Activated CD4-positive, alpha-beta T cell treated with anti-CD3 and anti-CD28 coated beads for 48 hours (primary cell): ENCODE measurements at places on chromosomes 2 and 18.

DNA sequence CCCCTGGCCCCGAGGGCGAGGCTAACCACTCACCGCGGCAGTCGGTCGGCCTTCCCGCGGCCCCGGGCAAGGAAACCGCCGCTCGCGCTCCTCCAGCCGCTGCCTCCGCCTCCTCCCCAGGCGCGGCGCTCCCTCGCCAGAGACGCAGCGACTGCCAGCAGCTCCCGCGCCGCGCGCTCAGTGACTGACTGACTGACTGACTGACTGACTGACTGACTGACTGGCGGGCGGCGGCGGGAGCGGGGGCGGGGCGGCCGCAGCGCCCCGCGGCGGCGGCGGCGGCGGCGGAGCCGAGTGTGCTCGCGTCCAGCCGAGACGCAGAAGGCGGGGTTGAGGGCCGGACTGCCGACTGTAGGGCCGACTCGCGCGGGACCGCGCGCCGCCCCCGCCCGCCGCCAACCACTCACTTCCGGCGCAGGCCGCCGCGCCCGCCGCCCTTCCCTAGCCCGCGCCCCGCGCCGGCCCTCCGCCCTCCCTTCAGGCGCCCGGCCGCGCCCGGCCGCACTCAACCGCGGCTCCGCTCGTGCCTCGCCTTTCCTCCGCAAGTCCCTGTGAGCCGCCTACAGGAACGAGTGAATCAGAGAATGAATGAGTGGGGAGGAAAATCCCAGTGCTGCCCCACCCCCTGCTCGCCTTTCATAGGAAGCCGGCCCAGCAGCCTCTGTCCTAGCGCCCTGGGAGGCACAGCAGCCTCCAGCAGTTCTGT lies at the start of gene RAPH1:
TSS of gene RAPH1 (minus strand) at position 224 of the 706 bp plus-strand sequence. CDS start 39,948 bp downstream, outside the sequence.
- DNase-seq, result peak; percentile 79

DNA sequence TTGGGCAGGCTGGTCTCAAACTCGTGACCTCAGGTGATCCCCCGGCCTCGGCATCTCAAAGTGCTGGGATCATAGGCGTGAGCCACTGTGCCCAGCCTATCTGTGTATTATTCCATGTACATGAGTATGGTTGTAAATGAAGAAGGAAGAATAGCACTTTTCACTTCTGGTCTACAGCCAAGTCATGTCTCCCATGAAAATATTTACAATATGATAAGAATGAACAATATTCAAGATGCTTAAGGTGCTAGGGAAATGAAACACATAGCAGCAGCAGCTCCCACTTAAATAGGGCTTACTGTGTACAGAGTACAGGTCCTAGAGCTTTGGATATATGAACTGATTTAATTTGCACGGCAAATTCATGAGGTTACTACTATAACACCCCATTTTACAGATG lies 70.3 kb upstream of the COL5A2 start:
- DNase-seq, result no peak

DNA sequence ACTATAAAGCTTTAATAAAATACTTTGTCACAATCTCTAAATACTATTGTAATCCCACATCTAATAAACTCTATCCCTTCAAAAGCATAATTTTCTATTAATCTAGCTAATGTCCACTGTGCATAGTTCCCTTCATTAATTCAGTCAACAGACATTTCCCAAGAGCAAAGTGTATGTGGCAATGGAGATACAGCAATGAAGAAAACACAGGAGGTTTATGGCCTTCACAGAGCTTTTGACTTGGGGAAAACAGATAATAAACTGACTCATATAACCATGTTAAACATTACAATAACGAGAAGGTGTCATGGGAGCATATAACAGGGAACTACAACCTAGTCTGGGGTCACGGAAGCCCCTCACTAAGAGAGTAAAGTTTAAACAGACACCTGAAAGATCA lies 86.3 kb downstream of the SPIRE1 start:
- no peak for DNase-seq

- no peak for DNase-seq
Measured at GRCh38 chr2:148483665-148484064, 160.9 kb upstream of the EPC2 start.

DNA sequence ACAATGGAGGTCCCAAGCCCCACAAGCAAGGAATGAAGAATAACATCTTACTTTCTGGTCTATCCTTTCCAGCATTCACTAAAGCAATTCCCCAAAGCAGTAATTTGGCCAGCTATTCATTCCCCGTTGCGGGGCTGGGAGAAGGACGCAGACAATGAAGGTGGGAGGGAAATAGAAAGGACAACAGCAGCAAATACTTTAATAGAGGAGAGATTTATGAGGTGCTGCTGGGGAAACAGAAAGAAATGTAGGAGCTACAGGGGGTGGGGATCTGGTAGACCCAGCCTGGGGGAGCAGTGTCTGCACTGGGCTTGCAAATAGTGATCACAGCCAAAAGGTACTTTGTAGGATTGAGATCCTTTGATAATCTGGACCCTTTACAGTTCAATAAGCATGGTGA lies 13.9 kb upstream of the ATL2 start:
- DNase-seq, result no peak

GRCh38 chr2:128108166-128108565 lies 17.2 kb downstream of the UGGT1 start:
- DNase-seq, result no peak

DNA sequence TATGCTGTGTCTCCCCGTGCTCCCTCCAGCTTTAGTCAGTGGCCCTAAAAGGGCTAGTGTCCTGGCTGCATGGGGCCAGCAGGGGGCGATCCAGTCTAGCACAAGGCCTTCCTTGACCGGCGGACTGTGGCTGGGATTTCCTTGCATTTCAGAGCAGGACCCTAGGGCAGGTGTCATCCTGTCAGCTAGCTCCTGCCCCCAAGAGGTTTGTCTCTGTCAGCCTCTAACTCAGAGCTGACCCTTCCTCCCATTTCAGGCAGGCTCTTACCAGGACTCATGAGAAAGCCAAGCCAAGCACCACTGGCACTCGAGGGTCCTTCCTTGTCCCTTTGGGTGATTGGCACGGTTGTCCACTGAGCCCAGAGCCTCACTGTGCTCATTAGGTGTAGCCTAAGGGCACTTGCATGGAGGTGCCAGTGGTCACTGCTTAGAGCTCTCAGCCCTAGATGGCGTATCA lies 140.3 kb downstream of the RPIA start:
- peak; percentile 71 for DNase-seq

- DNase-seq, result no peak
Measured at GRCh38 chr2:46170026-46170425, 127.2 kb upstream of the EPAS1 start.

DNA sequence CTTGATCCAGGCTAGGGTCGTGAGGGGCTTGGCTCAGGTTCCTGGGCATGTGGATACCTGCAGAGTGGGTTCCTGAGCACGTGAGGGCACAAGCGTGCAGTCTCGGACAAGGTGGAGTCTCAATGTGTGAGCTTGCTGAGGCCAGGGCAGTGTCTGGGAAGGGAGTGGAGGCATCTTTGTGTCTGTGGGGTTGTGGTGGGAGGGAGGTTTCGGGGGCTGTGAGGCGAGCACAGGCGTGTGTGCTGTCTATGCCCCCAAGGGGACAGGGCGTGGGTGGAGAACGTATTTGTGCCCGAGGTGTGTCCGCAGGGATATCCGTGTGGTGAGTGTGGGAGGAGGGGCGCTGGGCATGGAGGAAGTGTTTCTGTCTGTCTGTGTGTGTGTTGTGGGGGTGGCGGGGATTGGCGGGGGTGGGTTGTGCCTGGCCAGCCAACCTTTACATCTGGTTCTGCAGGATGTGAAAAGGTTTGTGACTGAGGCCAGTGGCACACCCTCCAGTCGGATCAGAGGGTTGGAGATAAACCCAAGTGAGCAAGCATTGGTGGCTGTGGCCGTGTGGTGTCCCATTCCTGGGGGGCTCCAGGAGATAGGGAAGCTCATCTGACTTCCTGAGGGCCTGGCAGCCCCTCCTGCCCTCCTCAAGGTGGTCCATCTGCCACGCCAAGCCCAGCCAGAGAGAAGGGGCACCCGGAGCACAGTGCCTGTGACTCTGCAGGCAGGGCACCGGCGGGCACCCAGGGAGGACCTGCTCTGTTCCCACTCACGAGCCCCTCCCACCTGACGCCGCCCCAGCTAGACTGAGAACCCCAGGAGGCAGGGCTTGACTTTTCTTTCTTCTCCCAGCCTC lies 57.1 kb downstream of the ZFP36L2 start:
- DNase-seq, result peak; percentile 33

DNA sequence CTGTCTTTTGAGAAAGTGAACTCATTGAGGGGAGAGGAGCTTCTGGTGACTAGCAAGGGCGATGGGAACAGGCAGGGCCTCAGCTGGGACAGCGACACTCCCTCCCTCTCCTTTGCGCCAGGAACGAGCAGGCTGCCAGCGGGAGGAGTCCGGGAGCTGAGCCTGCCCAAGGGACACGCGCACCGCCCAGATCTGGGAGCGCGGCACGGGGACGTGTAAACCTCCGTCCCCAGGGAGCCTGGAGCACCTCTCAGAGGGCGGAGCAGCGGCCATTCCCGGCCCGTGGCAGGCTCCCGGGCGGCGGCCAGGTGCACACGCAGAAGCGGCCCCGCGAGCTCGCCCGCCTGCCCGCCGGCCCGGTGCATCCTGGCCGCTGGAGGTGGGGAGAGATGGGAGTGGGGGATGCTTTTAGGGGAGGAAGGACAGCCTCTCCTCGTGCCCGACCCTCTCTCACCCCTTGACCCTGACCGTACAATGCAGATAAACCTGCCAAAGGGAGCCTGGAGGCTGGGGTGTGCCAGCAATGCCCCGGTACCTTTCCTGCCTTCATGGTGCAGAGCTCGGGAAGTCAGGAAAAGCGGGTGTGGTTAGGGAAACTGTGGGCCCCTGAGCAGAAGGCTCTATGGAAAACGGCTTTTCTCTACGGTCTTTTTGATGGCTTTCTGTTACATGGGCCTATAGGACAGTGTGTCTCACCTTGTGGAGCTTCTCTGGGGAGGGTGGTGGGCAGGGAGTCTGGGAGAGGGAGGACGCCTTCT lies 2.2 kb downstream of the AQP4 start:
- no peak for DNase-seq

- no peak for DNase-seq
Measured at GRCh38 chr2:174051741-174052583, 86.8 kb upstream of the SP3 start.

DNA sequence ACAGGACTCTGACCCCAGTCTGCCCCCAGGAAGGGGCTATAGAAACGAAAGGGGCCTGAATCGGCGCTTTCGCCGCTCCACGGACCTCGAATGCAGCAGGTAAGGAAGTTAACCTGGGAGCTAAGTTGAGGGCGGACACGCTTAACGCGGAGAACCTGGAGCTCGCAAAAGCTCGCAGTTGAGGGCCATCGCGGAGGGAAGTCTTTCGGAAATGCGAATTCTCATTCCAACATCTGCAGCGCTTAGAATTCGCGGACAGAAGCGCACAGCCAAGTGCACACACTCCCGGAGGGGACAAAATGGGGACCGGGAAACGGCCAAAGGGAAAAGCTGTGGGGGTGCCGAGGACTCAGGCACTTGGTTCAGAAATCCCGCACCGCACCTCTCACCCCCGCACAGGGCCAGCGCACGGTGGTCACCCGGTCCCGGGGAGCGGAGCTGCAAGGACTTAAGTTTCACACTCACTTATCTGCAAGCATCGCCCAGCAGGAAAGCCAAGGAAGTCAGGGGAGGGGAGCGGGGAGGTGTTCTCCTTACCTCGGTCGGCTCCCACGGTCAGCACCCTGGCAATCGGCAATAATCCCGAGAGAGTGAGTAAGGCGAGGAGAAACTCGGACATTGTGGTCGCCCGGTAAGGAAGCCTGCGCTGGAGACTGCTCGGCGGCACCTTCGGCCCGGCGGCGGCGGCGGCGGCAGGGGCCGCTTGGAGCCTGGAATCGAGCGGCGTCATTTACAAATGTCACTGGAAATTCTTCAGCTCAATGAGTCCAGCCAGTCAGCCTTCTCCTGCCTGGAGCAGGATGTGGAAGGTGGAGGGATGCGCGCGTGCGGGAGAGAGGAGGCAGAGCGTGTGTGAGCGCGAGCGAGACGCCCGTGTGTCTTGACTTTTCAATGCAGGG lies 456 bp downstream of the LRP1B start:
- DNase-seq, result peak; percentile 3

- no peak for DNase-seq
Measured at GRCh38 chr2:175579646-175580045, 398.1 kb upstream of the ATP5MC3 start.

DNA sequence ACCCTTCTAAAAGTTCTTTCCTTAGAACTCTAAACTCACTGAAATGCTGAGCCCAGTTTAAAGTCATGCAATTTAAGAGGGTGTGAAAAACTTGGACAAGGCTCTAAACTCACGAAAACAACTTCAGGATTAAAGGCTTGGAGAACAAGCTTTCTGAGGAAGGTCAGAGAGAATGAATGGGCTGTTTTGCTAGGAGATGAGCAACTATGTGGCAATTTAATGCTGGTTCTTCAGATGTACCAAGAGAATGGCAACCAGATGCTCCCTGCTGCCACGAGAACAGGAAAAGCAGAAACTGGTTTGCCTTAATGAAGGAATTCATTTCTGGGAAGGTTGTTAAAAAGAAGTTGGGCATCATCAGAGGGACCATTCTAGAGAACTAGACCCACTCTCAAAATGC lies 77.8 kb upstream of the PMAIP1 start:
- DNase-seq, result no peak

DNA sequence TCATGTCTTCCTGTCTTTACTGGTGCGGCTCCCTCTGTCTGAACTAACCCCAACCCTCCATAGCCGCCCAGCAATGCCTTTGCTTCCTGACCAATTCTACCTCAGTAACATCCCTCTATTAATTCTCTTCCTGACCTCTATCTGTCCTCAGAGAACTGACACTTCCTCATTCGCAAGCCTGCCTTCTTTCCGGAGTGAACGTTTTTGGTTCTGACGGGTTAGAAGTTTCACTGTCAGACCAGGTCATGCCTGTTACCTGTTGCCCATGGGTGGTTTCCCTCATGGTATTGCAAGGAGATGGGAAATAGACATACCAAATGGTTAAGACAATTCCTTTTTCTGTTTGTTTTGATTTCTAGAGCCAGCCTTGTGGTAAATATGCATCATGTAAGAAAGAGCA lies 453.4 kb upstream of the SLC14A2 start:
- DNase-seq, result no peak

DNA sequence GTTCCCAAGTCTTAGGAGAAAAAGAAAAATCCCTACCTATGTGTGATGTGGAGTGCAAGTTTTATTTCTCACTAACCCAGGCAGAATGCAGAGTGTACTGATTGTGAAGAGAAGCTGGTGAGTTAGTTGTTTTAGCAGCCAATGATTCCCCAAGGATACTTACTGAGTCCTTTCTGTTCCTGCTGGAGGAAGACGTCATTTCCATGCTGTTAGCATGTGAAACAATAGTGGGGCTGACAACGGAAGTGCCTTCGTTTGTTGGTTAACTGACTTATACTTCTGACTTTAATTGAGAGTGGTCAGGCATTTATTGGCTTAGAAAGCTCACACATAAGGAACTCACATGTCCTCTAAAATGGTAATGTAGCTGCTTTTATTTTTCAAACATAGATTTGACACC lies 180.6 kb downstream of the MC4R start:
- DNase-seq, result no peak

- DNase-seq, result no peak
Measured at GRCh38 chr18:73901566-73901965, 246.1 kb downstream of the FBXO15 start.

DNA sequence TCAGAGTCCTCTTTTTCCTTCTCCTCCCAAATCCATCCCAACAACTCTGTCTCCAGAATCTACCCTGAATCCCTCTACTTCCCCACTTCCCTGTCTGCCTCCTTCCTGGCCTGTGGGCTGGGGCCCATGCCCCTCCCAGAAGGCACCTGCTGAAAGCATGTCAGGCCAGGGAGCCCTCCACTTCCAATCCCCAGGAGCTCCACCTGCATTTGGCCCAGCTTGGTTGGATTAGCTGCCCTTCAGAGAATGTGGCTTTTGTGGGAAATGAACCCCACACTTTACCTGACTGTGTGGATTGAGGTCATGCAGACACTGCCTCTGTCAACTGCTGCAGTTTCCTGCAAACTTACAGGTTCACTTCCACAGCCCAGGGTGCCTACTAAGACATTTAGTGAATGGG lies 58.5 kb downstream of the ACOXL start:
- DNase-seq, result no peak
